ENCODE measurements at places on chromosomes 1 and 21.

GRCh38 chr1:116356673-116357072 is 16.4 kb upstream of the ATP1A1 start:
- DNase-seq = peak; percentile 67

- no peak for DNase-seq
Measured at GRCh38 chr1:2318314-2319278, 72.8 kb downstream of the MORN1 start.

GRCh38 chr1:234605399-234605982 is 4.5 kb downstream of the IRF2BP2 start:
- DNase-seq = no peak

DNA sequence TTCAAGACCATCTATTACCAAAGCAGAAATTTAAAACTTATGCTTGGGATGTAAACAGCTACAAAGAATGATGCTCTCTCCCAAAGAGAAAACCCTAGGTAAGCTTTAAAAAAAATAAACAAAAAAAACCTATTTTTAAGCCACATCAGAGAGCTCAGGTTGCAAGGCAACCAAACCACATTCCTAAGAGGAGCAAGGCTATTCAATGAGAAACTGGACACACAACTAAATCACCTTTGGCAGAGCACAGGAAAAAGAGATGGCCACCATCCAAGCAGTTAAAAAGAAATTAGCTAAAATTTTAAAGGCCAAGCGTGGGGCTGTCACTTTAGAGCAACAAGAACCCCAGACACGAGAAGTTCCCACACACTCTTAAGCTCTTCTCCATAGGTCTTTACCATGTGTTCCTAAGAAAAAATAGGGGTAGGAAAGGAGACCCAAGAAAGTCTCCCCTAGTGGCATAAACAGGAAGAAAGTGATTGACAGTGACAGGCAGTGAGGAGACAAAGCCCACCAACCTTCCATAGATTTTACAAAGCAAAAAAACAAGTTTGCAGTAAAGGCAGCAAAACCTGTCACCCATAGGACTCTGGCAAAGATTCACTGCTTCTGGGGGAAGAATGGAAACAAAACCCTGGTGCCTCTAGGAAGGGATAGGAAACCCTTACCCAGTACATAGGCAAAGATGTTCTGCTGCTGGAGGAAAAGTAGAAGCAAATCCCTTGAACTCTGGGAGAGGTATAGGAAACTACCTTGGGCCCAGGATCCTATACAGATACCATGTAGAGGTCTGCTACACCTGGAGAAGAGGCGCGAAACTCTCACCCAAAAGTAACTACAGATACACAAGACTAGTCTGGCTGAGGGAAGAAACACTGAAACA is 68.5 kb downstream of the FOXJ3 start:
- DNase-seq = no peak

- peak; percentile 94 for DNase-seq
Measured at GRCh38 chr1:153565529-153566374, at the start of gene S100A2. Gene S100A2, minus strand, starts transcription at chr1:153565844. Its CDS starts 1,967 bp downstream, at chr1:153563877.

DNA sequence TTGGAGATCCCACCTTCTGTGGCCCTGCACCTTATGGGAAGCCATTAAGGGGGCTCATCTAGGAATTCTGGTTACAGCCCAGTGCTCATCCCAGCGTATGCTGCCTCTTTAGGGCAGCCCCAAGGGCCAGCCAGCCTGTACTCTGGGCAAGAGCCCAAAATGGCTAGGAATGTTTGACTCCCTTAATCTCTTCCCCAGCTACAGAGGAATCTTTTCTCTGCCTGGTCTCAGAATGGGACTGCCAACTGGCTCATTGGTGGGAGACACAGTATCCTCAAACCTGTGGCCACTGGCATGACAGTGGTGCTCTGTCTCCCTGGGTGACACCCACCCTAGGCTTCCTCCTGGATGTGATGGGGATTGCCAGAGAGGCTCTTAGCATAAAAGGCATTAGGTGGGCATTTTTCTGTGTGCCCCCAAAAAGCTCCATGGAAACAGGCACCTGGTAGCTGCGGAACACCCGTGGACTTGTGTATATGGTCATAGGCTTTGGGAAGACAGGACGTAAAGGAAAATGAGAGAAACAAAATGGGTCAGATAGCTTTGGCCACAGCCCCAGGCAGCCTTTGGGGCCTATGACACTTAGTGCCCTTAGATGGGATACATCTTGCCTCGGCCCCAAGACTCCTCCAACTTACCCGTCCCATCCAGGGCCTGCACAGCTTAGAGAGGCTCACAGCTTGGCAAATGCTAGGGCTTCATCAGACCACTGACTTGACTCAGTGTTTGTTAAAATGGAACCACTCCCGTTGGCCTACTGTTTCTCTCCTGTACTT is 6.9 kb downstream of the TMEM81 start:
- no peak for DNase-seq

- DNase-seq = no peak
Measured at GRCh38 chr1:200269256-200269655, 140.6 kb downstream of the ZNF281 start.

DNA sequence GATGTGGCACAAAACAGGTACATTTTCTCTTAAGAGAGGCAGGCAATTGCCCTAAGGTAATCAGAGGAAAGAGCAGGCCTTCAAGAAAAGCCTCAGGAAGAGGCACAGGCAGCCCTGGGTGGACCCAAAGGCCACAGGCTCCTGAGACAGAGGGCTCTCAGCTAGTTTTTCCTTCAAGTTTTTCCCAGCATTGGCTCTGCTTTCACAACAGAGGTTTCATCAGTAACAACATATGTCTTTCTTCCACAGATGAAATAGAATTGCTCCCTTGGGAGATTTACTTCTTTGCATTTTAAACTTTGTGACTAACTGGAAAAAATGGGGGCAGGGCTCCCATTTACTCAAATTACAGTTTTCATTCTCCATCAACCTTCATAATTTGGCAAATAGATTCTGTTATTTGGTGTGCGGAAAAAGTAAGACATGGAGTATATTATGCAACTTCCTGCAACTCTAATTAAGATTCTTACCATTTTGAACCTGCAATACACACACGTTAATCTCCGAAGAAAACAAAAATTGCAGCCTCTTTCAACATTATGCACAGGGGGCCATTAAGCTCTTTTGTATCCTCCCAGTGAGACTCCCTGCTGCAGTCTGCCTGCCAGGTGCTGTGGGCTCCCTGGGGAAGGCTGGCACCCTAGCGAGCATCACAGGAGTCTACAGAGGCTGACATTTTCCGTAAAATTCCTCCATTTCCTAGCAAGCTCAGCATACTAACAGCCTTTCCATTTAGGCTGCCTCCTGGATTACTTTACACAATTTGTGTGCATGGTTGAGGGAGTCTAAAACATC is 282.3 kb downstream of the USH2A start:
- DNase-seq = no peak

GRCh38 chr1:2969845-2970291 is 51.4 kb upstream of the ACTRT2 start:
- no peak for DNase-seq

- DNase-seq = no peak
Measured at GRCh38 chr1:87972811-87973210, 644.1 kb downstream of the LMO4 start.

GRCh38 chr1:62356257-62356835 is 37.1 kb upstream of the KANK4 start:
- DNase-seq = peak; percentile 80

DNA sequence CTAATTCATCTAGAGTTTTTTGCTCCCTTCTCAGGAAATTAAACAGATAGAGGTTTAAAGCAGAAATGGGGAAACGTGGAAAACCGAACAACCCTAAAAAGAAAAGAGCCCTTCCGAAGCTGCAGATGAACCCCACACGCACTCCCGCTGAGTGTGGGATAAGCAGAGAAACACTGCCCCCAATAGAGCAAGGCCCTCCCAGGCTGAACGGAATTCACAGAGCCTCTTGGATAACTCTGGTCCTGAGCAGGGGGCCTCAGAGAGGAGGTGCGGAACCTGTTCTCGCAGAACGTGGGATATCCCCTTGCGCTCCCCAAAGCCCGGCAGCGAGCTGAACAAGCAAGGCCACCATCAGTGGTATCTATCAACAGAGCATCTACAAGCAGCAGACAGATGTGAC is 44.9 kb downstream of the SSBP3 start:
- no peak for DNase-seq

DNA sequence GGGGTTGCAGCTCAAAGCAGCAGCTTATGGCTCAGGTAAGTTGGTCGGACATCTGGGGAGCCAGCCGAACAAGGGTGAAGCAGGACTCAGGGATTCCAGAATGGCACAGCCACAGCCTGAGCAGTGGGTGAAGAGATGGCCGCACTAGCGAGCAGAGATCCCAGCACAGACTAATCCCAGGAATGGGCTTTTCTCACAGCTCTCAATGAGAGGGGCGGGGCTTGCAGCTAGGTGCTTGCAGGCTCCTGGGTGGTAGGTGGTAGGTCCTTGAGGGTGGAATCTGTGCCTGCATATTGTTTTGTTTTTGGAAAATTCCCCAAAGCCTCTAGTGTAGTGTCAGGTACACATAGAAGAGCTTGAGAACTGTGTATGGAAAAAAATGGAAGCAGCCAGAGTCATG is 9.0 kb downstream of the KIAA0040 start:
- no peak for DNase-seq

DNA sequence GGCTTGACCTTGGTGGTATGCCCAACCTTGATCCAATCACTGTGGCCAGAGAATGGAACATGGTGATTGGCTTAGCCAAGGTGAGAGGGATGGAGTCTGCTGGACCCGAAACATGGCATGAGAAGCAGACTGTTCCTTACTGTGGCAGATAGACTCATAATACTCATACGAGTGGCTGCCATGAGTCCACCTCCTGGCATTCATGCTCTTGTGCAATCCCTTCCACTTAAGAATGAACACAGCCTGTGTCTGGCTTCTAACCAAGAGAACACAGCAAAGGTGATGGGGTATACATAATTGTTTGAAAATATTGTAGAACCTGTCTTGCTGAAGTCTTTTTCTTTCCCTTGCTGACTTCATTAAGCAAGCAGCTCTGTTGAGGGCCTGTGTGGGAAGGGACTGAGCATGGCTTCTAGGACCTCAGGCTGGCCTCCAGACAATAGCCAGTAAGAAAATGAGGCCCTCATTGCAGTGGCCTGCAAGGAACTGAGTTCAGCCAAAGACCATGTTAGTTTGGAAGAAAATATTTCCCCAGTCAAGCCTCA is 85.9 kb downstream of the ZNF281 start:
- DNase-seq = peak; percentile 44

DNA sequence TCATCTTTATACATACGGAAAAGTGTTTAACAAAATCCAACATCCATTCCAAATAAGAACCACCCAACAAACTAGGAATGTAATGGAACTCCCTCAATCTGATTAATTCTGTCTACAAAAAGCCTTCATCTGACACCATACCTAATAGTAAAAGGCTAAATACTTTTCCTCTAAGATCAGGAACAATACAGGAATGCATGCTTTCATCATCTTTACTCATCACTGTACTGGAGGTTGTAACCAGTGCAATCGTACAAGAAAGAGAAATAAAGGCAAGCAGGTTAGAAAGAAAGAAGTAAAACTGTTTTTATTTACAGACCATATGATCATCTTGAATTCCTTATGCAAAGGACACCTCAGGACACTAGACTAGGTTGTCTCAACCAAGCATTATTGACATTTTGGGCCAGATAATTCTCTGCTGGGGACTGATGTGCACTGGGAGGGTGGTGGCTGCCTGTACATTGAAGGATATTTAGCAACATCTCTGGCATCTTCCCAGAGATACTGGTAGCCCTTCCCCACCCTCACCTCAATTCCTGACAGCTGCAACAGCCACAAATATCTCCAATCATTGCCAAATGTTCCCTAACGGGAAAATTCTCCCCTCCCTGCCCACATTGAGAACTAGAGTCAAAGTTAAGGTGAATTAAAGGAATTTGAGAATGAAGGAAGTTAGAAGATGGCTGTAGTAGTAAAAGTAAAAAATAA is 30.6 kb upstream of the INSL5 start:
- DNase-seq = peak; percentile 10

DNA sequence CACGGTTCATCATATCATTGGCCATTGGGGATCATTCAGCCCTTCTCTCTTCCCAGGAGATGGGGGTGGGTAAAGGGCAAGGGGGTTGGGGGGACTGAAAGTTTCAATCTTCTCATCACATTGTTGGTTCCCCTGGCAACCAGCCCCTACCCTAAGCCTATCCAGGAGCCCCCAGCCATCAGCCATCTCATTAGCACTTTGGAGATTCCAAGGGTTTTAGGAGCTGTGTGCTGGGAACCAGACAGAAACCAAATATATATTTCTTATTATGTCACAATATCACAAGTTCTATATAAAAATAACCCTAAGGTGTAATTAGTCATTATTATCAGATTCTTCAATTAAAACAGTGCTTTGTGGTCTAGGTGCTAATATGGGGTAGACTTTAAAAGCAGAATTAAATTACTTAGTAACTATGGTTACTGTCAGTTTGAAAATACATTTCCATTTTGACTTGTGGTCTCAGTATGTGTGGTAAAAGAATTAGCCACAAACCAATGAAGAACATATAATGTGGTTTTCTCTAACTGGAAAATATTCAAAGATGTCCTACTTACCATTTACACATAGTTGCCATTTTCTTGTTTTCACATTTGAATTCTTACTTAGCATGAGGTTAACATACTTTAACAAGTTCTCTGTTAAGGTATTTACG is 28.1 kb downstream of the IL23R start:
- no peak for DNase-seq

DNA sequence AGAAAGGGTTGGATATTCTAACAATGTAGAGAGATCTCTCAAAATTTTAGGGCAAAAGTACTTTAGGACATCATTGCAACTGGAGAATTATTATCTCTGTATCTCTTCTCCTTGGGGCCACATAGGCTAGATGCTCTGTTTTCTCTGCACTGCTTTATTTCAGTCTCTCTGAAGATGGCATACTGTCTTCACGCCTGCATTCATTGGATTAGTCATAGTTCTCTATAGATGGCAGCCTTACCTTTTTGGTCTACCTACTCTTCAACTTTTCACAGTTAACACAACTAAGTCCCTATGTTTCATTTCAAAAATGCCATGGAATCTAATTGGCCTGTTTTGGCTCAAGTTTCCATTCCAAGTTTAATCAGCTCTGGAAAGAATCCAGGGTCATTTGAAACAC is 1623.3 kb upstream of the B3GALT2 start:
- no peak for DNase-seq

GRCh38 chr21:44958471-44959191 is 18.8 kb downstream of the SLX9 start:
- DNase-seq = peak; percentile 48

- no peak for DNase-seq
Measured at GRCh38 chr1:41327383-41327999, 33.7 kb upstream of the FOXO6 start.
